ENCODE measurements at places on chromosomes 1 and 21.

- DNase-seq, result no peak
Observed at GRCh38 chr1:62717483-62717882, 29.3 kb upstream of the DOCK7 start.

GRCh38 chr21:45642122-45642813, 1.3 kb upstream of the PCBP3 start:
- DNase-seq, result no peak

DNA sequence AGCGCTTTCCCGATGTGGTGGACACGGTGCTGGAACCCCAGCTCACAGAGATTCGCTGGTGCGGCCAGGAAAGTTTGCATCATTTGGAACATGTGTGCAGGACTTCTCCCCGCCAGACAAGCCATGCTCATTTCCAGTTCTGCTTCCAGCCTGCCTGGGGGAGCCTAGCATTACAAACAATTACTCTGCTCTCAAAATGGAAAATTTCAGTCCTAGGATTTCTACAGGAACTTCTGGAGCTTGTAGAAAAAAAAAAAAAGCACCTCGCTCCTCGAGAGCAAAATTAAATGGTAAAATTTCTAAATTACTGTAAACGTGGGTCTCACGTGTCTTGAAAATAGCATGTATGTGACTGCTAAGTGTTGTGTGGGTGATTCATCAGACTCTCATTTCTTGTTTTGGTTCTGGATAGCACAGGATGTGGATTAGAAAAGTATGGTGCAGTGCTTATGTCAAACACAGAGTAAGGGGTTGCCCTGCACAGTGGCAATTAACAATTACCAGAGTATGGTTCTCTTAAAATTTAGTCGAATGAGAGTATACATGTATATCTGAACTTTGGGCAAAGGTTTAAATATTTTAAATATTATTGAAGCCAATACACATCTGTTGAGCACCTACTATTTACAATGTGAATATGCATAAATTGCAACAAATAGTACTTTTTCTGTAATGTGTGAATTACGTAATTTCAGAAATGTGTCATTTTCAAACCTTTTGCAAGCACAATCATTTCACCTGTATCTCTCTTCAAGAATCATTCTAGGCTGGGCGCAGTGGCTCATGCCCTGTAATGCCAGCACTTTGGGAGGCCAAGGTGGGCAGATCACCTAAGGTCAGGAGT, 61.8 kb upstream of the PTGFRN start:
- no peak for DNase-seq

DNA sequence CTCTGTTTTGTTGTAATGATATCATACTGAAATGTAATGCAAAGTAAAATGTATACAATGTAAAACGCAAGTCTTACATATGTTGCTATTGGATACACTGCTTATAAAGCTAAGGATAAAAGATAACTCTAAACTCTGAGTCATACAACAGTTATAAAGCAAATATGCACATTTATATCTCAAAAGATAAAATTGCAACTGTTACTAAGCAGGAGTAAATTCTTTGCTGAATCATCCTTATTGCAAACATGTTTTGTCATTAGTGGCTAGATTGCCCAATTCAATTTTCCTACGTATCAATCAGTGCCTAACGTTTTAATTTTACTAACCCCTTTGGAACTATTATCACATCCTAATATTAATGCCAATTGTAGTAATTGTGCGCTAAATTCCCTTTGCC, 762.9 kb downstream of the LTN1 start:
- DNase-seq, result no peak

DNA sequence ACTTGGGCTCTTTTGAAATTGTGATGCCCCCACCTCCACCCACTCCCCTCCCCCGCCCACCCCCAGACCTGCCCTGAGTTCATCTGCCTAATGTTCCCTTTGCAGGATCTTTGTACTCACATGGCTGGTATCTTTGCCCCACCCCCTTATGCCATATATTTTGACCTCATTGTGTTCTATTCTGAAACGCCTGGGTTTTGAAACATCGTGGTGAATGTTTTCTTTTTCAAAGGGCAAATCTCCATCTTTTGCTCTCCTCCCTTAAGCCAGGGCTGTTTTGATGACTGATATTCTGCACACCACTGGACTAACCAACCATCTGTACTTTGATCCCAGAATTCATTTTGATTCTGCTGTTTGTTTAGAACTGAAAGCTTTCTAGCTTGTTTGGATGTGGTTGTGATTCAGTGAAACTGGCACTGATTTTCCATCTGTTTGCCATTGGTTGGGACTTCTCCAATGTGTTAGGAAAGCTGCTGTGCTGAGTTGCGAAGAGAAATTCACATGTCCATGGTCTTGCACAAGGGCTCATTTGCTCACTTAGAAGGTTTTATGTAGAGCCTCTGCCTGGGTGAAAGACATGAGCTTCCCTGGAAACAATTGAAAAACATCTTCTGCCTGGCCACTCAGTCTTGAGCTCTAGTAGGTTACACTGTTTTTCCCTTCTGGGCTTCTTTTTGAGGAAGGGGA, 16.5 kb downstream of the SMAP2 start:
- no peak for DNase-seq

GRCh38 chr1:10257851-10258250, 47.5 kb downstream of the KIF1B start:
- no peak for DNase-seq

- no peak for DNase-seq
Observed at GRCh38 chr1:58779059-58779754, 4.6 kb downstream of the JUN start.

GRCh38 chr1:172180501-172181285, 239.8 kb upstream of the C1orf105 start:
- DNase-seq, result no peak

GRCh38 chr1:97996880-97997279, 76.0 kb upstream of the DPYD start:
- DNase-seq, result no peak
